ENCODE measurements at places on chromosomes 3 and 15.

GRCh38 chr15:20646529-20647142, 105.0 kb upstream of the GOLGA6L6 start:
- no peak for DNase-seq

DNA sequence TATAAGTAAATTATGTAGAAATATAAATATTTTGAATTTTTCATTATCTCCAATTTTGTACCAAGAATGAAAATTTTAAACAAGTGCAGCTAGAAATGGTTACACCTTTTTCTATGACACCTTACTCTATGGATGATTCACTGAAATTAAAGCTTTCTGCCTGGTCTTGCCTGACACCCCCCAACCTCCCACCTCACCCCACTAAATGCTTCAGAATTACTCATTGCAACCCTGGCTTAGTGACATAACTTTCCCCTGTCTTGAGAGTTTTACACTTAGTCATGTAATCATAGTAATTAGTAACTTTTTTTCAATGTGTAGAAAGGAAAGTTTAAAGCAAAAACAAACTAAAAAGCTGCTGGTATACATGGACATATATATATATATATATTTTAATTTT, 42.0 kb upstream of the MEIS2 start:
- DNase-seq = no peak

- DNase-seq = peak; percentile 56
These were observed 98.6 kb downstream of the TPRG1 start for GRCh38 chr3:189270248-189270832.

- DNase-seq = peak; percentile 42
These were observed 3.9 kb upstream of the ARPP21 start for GRCh38 chr3:35635407-35635806.

GRCh38 chr3:148101061-148101460, 596.6 kb upstream of the AGTR1 start:
- peak; percentile 4 for DNase-seq

DNA sequence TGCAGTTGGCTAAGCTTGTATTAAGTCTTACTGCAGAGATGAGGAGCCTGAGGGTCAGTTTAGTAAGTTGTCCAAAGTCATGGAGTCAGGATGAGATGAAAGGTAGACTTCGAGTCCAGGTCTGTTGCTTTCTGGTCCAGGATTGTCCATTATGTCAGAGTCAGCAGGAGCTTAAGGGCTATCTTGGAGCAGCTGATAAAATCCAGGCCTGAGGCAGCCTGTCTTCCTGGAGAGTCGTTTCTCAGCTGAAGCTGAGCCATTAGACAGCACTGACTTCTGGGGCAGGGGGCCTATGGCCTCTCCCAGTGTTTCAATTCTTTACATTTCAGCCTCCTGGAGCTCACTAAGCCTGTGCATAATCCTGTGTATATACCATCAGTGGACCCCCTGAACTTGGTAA, 219.5 kb upstream of the GAP43 start:
- DNase-seq = no peak

DNA sequence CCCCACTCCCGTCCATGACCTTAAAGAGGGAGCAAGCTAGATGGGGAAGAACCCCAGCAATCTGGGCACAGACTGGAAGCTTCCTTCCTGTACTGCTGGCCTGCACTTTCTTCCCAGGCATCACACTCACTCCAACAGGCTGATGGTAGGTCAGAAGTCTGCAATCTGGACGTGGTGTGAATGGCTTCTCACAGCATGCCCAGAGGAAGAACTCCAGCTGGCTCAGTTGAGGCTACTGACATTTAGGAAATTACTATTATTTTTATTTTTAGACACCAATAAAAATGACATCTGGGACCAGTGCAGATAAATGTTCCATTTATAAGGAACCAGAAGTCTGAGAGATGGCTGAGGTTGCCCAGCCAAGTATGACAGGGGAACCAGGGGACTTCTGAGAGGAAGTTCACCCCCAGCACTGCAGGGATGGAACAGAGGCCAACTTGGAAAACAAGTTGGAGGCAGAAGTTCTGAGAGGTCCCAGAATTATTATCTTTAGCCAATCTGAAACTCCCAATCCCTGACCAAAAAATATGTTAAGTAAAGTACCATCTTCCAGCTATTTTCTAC, 163.8 kb upstream of the CTNNB1 start:
- peak; percentile 68 for DNase-seq

- no peak for DNase-seq
These were observed 37.6 kb downstream of the SPATA16 start for GRCh38 chr3:173103469-173103868.
